ENCODE measurements at places on chromosomes 11 and 22.

DNA sequence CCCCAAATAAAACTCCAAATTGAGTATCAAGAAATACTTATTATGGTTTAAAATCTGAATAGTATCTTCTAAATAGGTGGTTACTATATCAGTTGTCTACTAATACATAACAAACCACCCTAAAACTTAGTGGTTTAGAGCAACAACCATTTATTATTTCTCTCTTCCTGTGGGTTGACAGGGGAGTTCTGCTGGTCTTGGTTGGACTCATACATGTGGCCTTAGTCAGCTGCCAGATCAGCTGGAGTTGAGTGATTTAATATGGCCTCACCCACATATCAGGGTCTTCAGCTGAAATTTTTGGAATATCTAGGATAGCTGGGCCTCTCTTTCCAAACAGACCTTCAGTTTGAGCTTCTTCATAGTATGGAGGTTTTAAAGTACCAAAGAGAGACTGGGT is 34.5 kb downstream of the C11orf65 start:
- no peak for DNase-seq

- no peak for DNase-seq
These were observed 8.5 kb downstream of the PCNX3 start for GRCh38 chr11:65623852-65624616.

GRCh38 chr11:18706330-18707243 is 8.0 kb downstream of the TMEM86A start:
- DNase-seq: peak; percentile 38

DNA sequence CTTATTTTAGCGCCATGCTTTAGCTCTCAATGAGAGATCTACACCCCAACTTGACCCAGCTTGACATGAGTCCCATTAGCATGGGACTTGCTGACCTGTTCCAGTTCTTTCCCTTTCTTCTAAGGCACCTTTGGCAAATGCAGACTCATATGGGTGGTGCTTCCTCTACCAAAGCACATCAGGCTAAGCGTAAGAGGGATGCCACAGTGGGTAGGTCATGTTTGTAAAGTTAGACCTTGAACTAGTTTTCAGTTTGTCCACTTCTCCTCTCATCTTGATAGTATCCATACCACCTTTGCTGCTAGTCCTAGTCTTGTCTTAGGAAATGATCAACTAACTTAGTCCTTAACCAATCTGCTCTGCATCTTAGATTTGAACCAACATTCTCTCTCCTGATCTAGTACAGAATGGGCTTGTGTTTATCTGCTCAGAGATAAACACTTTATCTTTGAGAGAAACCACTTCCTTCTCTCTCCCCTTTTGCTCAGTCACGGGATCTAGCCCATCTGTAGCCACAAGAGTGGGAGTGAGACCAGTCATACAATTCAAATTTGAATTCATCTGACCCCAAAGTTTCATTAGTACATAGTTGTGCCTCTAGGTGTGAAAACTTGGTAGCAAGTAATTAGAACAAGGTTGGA is 72.1 kb upstream of the CD44 start:
- DNase-seq: no peak

DNA sequence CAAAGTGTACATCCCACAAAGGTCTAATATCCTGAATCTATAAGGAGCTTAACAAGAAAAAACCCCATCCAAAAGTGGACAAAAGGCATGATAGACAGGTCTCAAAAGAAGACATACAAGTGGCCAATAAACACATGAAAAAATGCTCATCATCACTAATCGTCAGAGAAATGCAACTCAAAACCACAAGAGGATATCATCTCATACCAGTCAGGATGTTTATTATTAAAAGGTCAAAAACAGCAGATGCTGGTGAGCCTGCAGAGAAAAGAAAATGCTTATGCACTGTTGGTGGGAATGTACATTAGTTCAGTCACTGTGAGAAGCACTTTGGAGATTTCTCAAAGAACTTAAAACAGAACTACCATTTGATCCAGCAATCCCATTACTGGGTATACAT is 12.7 kb downstream of the LGALS12 start:
- DNase-seq: no peak

- no peak for DNase-seq
These were observed 623 bp downstream of the NDUFS8 start for GRCh38 chr11:68031144-68031464.

- DNase-seq: no peak
These were observed 98.4 kb upstream of the OR9G4 start for GRCh38 chr11:56846631-56847576.

- no peak for DNase-seq
These were observed 9.9 kb upstream of the OR8D2 start for GRCh38 chr11:124329787-124330478.

DNA sequence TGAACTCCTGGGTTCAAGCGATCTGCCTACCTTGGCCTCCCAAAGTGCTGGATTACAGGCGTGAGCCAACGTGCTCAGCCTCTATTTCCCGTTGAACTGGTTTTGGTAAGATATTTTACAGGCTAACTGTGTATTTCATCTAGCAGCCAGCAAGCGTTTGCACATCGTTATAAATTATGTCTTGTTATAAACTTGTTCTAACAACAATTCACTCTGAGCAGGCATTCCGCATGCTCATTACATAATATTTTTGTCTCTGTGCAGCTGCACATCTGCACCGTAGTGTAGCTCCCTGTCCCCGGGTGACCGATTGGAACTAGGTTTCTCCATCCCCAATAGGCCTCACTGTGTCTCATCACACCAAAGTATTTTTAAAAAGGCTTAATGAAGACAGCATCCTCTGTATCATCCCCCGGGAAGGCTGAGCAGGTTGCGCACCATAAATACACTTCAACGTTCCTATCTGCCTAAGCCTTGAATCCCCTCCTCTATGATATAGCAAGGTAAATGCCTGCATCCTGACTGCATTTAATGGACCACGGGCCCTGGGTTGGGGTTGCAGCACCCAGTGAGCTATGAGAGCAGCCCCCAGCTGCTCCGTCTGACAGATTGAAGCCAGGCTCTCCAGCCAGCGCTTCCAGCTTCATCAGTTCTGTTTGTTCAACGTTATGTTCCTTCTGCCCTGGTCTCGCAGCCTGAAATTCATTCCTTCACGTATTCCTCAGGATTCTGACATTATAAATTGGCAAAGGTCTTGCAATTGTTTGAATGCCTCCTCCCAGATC is 47.7 kb downstream of the TST start:
- DNase-seq: no peak

GRCh38 chr11:33941637-33942160 is 49.8 kb upstream of the LMO2 start:
- no peak for DNase-seq

DNA sequence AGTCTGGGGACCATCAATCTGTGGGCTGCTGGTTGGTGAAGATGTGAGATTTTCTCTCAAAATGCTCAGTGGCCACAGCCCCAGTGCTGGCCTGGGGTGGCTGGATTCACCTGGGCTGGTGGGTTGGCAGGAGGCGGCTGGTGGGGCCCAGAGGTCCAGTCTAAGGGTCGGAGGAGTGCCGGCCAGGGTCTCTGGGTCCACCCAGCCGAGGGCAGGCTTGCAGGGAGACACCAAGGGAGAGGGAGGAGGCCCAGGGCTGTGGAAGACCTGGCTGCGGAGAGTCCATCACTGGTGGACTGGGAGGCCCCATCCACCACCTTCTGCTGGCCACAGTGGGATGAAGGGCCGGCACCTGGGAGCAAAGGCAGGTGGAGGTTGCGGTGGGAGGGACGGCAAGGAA is 582 bp upstream of the SHANK3 start:
- DNase-seq: no peak

All from stimulated activated CD8-positive, alpha-beta memory T cell treated with anti-CD3 and anti-CD28 coated beads, Interleukin-4, amount 100 ng/mL, for 1 hour (primary cell).